SW 1271 (cell line): ENCODE measurements at places on chromosomes 13 and 19.

DNA sequence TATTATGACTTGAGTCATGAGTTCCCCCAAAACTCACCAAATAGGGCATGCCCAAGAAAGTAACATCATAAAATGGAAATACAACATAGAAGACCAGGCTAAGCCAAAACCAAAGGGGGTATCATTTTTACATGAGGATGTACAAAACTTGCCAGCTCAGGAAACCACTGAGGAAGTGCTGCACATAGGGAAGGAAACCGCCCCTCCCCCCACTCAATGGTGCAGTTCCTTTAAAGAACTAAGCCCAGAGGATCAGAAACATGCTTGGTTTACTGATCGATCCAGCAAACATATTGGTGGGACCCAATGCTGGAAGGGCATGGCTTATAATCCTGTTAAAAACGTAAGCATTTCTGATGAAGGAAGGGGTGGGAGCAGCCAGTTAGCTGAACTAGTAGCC lies 4.2 kb upstream of the ZNF486 start:
- DNase-seq: no peak

DNA sequence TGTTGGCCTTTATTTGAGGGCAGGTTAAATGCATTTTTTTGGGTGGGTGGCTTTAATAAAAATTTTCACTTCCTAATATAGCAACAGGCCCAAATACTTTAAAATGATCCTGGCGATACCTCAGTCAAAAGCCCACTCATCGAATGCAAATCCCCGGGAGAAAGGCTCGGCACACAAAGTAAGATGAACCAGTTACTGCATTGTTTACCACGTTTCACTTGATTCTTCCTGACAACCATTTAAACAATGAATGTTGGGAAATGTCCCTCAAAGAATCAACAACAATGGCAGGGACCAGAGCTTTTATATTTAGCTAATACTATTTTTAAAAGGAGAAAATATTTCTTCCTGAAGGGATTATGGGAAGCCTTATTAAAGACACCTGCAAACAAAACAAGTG lies 187.7 kb downstream of the ABCC4 start:
- no peak for DNase-seq

- DNase-seq: no peak
Measured at GRCh38 chr13:42615691-42616090, 41.7 kb downstream of the TNFSF11 start.

DNA sequence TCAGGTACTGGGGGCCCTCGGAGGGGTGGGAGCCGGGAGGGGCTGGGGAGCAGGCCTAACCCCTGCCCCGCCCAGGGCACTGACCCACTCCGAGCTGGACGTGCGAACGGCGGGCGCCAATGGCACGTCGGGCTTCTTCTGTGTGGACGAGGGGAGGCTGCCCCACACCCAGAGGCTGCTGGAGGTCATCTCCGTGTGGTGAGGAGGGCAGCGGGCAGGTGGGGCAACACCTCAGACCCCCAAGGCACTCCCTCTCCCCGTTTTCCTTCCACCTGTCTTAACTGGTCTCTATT lies 18.2 kb downstream of the HPN start:
- no peak for DNase-seq

DNA sequence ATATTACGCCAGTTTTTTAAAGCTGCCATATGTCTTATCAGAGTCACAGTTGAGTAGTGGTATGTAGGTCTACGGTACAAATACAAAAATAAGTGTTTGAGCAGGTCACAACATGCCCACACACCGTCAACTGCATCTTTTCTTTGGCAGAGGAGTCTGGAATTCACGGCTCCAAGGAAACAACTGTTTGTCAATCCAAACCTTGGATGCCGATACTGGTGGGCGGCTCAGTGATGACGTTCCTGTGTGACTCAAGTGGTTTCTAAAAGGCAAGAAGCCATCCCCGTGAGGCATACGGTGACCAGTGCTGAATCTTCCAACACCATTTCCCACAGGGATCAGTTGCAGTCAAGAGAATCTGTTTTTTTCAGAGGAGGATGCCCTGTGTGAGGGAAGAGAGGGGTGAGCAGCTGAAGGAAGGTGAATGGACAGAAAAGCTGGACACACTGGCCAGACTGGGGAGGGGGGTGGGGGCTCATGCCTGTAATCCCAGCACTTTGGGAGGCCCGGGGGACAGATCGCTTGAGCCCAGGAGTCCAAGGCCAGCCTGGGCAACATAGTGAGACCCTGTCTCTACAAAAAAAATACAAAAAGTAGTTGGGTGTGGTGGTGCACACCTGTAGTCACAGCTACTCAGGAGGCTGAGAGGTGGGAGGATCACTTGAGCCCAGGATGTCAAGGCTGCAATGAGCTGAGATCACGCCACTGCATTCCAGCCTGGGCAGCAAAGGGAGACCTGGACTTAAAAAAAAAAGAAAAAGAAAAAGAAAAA lies 22.8 kb upstream of the CEBPG start:
- DNase-seq: no peak

DNA sequence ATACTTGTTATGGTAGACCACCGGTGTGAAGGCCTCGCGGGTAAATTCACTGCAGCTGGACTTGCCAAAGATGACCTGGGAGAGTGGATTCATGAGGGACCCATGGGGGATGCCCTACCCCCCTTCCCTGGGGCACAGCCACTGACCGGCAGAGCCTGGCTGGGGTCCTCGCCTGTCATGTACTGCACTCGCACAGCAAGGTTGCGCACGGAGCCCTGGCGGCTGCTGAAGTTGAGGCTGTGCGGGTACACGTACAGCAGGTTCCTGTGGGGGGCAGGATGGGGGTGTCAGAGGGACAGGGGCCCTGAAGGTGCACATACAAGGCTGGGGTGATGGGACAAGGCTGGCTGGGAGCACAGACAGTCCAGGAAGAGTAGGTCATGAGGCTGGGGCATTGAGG lies 1.4 kb upstream of the ANGPTL8 start:
- DNase-seq: no peak
